Karpas-422 (cell line): ENCODE measurements at places on chromosomes 4 and X. TPM values are rescaled to one million over a fixed set of nuclear protein-coding genes. Genes with fewer than 3 reads are reported as not detected.

Gene FAAH2
- 0.47 TPM in 1 of 2 replicates, not detected in the other for total RNA-seq

Gene FAM9B
- total RNA-seq, result not detected in 2 replicates

Gene C4orf51
- not detected in 2 replicates for total RNA-seq

Gene GAGE2A
- not detected in 2 replicates for total RNA-seq

Gene STK32B
- not detected in 2 replicates for total RNA-seq

Gene RTL5
- total RNA-seq, result 0.07 TPM in 1 of 2 replicates, not detected in the other

Gene CNKSR2
- not detected in 2 replicates for total RNA-seq

GRCh38 chr4:127141856-127142255 lies 490.9 kb upstream of the INTU start:
- H3K27ac ChIP-seq, result no peak overlapping the region
- H3K36me3 ChIP-seq, result no peaks in the 10 kb centered on the region
- DNase-seq, result no peak
- no peak overlapping the region for H3K4me3 ChIP-seq
- no peaks in the 10 kb centered on the region for H3K27me3 ChIP-seq

DNA sequence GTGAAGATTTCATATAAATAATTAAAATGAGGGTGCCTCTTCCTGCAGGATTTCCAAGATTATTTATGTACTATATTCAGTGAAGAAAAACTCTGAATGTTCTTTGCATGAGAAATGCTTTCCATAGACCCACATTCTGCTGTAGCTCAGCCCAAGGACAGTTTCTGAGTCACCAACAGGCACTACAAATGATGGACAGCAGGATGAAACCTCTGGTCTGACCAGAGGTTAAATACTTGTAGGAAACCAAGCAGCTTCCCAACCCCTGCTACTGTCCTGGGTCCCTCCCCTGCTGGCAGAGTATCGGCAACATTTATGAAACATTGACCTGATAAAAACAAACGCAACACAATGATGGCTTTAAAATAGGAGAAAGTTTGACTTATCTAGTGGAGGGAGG lies 73.1 kb downstream of the CXXC4 start:
- H3K4me1 ChIP-seq, result no peaks in the 10 kb centered on the region
- no peaks in the 10 kb centered on the region for H3K36me3 ChIP-seq
- H3K27ac ChIP-seq, result no peak overlapping the region
- H3K27me3 ChIP-seq, result no peaks in the 10 kb centered on the region
- no peak overlapping the region for H3K4me3 ChIP-seq
- no peak for DNase-seq

DNA sequence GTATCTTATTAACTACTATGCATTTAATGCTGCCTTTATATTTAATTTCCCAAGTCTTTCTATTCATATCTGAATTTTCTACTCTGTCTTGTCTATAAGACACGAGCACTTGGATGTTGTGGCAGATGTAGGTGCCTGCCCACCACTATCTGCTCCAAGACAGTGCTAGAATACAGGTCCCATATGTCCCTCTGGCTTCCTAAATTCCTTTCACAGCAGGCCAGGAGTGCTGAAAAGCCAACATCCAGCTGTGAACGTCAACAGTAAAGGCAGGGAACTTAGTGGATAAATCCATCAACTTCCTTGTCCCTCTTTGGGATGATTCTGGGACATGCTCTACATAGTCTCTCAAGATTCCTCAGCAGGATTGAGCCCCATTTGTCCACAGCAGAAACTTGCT lies 245.1 kb upstream of the ETNPPL start:
- H3K36me3 ChIP-seq, result no peaks in the 10 kb centered on the region
- no peak for DNase-seq
- H3K27ac ChIP-seq, result no peak overlapping the region
- no peak overlapping the region for H3K4me3 ChIP-seq
- no peaks in the 10 kb centered on the region for H3K27me3 ChIP-seq
- no peaks in the 10 kb centered on the region for H3K4me1 ChIP-seq

GRCh38 chr4:140702096-140702757 lies 54.0 kb downstream of the TBC1D9 start:
- no peaks in the 10 kb centered on the region for H3K4me1 ChIP-seq
- no peaks in the 10 kb centered on the region for H3K27me3 ChIP-seq
- DNase-seq, result no peak
- H3K27ac ChIP-seq, result no peak overlapping the region

DNA sequence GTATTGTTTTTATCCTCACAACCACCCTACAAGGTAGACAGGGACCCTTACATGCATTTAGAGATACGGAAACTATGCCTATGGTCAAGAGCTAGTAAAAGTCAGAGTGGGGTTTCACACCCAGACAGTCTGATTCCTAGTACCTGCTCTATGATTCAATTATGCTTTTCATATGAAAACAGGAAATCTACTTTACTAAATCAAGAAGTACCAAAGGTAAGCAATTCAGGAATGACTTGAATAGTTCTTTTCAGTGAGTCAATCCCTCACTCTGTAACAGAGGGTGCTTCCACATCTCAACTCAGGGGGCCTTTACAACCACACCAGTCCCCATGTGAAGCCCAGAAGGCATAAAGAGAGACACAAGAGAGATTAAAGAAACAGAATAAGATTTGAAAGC lies 191.4 kb downstream of the PPP3CA start:
- no peak overlapping the region for H3K4me3 ChIP-seq
- no peaks in the 10 kb centered on the region for H3K36me3 ChIP-seq
- no peak overlapping the region for H3K27ac ChIP-seq
- no peaks in the 10 kb centered on the region for H3K4me1 ChIP-seq

GRCh38 chr4:128477540-128477939 lies 189.9 kb upstream of the PGRMC2 start:
- H3K4me3 ChIP-seq, result no peak overlapping the region
- no peaks in the 10 kb centered on the region for H3K27me3 ChIP-seq
- DNase-seq, result peak; percentile 82
- H3K36me3 ChIP-seq, result peaks cover 13% of the 10 kb centered on the region; the same call in 1 of the 2 replicates
- H3K4me1 ChIP-seq, result peaks cover 62% of the 10 kb centered on the region

DNA sequence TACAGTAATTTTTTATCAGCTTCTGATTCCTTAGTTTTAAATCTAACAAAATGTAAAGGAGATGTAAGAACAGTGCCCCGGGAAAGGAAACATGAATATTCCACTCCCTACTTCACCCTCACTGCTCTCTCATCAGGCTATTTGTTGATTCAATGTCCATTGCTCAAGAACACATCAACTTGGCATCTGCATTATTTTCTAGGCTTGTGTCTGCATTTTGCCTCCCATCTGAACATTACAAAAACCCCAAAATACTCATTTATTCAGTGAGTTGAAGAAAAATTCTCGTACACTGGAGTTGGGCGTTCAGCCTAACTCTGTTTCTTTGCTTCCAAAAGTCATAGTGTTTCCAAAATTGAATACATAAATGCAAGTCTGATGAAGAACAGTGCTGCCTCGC lies 25.6 kb downstream of the ARHGAP6 start:
- no peaks in the 10 kb centered on the region for H3K36me3 ChIP-seq
- no peaks in the 10 kb centered on the region for H3K27me3 ChIP-seq
- no peak overlapping the region for H3K27ac ChIP-seq
- DNase-seq, result no peak
- H3K4me3 ChIP-seq, result no peak overlapping the region
- no peaks in the 10 kb centered on the region for H3K4me1 ChIP-seq

DNA sequence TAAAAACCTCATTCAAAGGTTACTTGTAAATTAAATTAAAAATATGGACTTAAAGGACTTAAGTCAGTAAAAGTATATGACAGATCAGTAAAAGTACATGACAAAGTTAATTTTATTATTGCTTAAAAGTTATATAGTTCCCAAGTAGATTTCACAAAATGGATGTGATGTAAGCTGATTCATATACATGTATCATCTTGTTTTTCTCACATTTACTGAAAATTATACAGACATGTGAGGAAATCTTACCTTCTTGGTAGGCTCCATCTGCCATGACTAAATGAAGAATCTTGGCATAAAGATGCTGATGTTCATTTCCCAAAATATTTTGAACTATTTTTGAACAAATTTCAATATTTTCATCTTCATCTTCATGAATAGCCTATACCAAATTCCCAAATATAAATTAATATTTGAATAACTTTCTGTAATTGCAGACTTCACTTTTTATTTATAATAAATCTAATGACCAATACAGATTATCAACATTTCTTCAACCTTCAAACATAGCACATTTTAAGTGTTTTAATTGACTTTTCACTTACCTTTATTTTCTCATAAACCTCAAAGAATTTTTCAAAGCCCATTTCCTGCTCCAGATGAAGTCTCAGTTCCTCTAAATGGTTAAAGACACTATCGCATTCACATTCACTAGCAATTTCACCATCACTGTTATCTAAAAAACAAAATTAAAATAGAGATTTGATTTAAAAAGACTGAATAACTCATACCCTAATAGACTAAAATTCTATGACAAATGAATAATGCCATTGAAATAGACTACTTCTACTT lies 129.4 kb upstream of the SH3RF1 start:
- no peaks in the 10 kb centered on the region for H3K4me1 ChIP-seq
- no peak overlapping the region for H3K27ac ChIP-seq
- H3K36me3 ChIP-seq, result peaks cover 3% of the 10 kb centered on the region; the same call in 1 of the 2 replicates
- no peak overlapping the region for H3K4me3 ChIP-seq
- no peaks in the 10 kb centered on the region for H3K27me3 ChIP-seq
- no peak for DNase-seq

GRCh38 chrX:127011629-127012028 lies 192.1 kb downstream of the PRR32 start:
- H3K36me3 ChIP-seq, result no peaks in the 10 kb centered on the region
- H3K27me3 ChIP-seq, result no peaks in the 10 kb centered on the region
- no peak overlapping the region for H3K4me3 ChIP-seq
- no peak for DNase-seq
- no peaks in the 10 kb centered on the region for H3K4me1 ChIP-seq
- H3K27ac ChIP-seq, result no peak overlapping the region

GRCh38 chr4:127236889-127237288 lies 395.9 kb upstream of the INTU start:
- H3K27me3 ChIP-seq, result no peaks in the 10 kb centered on the region
- no peaks in the 10 kb centered on the region for H3K36me3 ChIP-seq
- no peak overlapping the region for H3K4me3 ChIP-seq
- no peaks in the 10 kb centered on the region for H3K4me1 ChIP-seq

DNA sequence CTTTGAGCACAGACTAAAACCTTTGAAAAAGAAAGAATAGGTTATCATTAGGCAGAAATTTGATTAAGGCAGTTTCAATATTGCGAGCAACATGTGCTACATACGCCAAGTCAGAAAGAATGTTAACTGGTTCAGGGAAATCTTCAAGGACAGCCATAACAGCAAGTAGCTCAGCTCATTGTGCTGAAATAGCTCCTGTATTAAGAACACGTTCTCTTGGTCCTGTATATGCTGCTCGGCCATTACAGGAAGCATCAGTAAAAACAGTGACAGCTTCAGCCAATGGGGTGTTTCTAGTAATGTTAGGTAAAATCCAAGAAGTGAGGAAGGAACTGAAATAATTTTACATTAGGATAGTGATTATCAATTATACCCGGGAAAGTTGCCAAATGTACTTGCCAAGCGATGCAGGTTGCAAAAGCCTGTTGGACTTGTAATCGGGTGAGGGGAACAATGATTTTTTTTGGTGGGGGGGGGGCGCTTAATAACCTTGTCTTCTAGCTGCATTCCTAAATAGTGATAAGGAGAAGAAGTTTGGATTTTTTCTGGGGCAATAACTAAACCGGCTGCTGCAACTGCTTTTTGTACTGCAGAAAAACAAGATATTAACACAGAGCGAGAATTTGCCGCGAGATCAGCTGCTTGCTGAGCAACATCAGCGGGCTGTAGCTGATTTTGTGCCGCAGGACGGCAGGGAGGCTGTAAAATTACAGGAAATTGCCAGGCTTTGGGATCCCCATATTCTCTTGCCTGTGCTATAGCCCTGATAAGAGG lies 49.4 kb upstream of the RASSF6 start:
- no peak overlapping the region for H3K27ac ChIP-seq
- H3K4me1 ChIP-seq, result peaks cover 3% of the 10 kb centered on the region; the same call in 1 of the 2 replicates
- no peaks in the 10 kb centered on the region for H3K36me3 ChIP-seq
- DNase-seq, result no peak
- H3K27me3 ChIP-seq, result no peaks in the 10 kb centered on the region
- no peak overlapping the region for H3K4me3 ChIP-seq

- H3K36me3 ChIP-seq, result no peaks in the 10 kb centered on the region
- H3K27ac ChIP-seq, result no peak overlapping the region
- no peaks in the 10 kb centered on the region for H3K27me3 ChIP-seq
- H3K4me1 ChIP-seq, result no peaks in the 10 kb centered on the region
- no peak overlapping the region for H3K4me3 ChIP-seq
Observed at GRCh38 chrX:151538190-151539122, 25.0 kb upstream of the PASD1 start.

GRCh38 chr4:44777115-44777514 lies 50.8 kb upstream of the GNPDA2 start:
- H3K27me3 ChIP-seq, result no peaks in the 10 kb centered on the region
- H3K4me3 ChIP-seq, result no peak overlapping the region
- no peak for DNase-seq
- no peaks in the 10 kb centered on the region for H3K36me3 ChIP-seq
- H3K4me1 ChIP-seq, result no peaks in the 10 kb centered on the region

GRCh38 chr4:172517391-172517790 lies 651.2 kb upstream of the GALNT7 start:
- H3K36me3 ChIP-seq, result no peaks in the 10 kb centered on the region
- no peaks in the 10 kb centered on the region for H3K27me3 ChIP-seq
- H3K4me3 ChIP-seq, result no peak overlapping the region
- no peak overlapping the region for H3K27ac ChIP-seq
- H3K4me1 ChIP-seq, result no peaks in the 10 kb centered on the region

DNA sequence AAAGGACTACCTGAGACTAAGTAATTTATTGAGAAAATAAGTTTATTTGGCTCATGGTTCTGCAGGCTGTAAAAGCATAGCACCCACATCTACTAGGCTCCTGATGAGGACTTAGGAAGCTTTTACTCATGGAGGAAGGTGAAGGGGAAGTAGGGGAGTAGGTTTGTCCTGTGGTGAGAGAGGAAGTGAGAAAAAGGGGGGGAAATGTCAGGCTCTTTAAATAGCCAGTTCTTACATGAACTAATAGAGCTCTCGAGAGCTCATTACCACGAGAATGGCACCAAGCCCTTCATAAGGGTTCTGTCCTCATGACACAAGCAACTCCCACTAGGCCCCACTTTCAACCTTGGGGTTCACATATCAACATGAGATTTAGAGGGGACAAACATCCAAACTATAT lies 125.5 kb upstream of the NRK start:
- H3K4me3 ChIP-seq, result no peak overlapping the region
- DNase-seq, result no peak
- H3K27ac ChIP-seq, result no peak overlapping the region
- H3K4me1 ChIP-seq, result no peaks in the 10 kb centered on the region
- H3K36me3 ChIP-seq, result no peaks in the 10 kb centered on the region

GRCh38 chrX:42485601-42486000 lies 292.4 kb downstream of the PPP1R2C start:
- H3K27ac ChIP-seq, result no peak overlapping the region
- H3K4me1 ChIP-seq, result no peaks in the 10 kb centered on the region
- no peak overlapping the region for H3K4me3 ChIP-seq

- H3K27ac ChIP-seq, result no peak overlapping the region
- H3K36me3 ChIP-seq, result no peaks in the 10 kb centered on the region
- H3K4me3 ChIP-seq, result no peak overlapping the region
- H3K27me3 ChIP-seq, result no peaks in the 10 kb centered on the region
Observed at GRCh38 chr4:165873298-165874071, 448 bp downstream of the TLL1 start.

- no peaks in the 10 kb centered on the region for H3K36me3 ChIP-seq
- H3K4me1 ChIP-seq, result no peaks in the 10 kb centered on the region
- H3K4me3 ChIP-seq, result no peak overlapping the region
- no peaks in the 10 kb centered on the region for H3K27me3 ChIP-seq
- DNase-seq, result no peak
Observed at GRCh38 chr4:1323635-1324442, 23.2 kb upstream of the UVSSA start.
